ENCODE measurements at places on chromosomes 2 and 18.
A peak's percentile ranks its signal among the peaks of the same experiment; 100 is the strongest.

GRCh38 chr2:6011921-6012320 lies 319.7 kb downstream of the SOX11 start:
- no peak for DNase-seq

DNA sequence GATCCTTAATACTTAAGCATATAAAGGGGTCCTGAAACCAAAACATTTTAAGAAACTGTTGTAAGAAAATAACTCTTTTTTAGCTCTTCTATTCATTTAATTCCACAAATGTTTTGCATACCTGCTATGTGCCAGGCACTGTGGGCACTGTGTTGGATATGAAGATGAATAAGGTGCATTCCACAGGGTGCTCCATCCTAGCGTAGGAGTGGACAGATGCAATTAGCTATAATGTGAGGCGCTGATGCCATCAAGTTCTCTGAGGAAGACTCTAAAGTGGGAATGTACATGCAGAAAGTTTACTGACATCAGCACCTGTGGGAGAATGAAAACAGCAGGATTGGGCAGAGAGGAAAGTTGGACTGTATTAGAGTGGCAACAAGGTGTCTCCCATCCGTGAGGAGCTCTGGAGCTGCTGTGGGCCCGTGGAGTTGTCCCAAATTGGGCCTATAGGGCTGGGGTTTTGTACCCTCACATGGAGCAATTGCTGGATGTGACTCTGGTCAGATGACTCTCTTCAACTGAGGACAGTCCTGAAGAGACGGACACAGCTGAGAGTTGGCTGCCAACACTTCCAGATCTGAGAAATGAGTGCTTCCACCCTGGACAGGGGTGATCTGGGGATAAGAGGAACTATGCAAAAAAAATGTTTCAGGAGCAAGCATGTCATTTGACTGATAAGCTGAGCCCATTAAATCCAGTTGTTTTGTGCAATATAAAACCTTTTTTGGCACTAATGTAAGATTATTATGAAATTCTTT lies 22.3 kb downstream of the CD8A start:
- no peak for DNase-seq

GRCh38 chr2:166057370-166058164 lies 70.3 kb downstream of the SCN1A start:
- no peak for DNase-seq

GRCh38 chr2:25009954-25010353 lies 31.9 kb upstream of the EFR3B start:
- DNase-seq = no peak

DNA sequence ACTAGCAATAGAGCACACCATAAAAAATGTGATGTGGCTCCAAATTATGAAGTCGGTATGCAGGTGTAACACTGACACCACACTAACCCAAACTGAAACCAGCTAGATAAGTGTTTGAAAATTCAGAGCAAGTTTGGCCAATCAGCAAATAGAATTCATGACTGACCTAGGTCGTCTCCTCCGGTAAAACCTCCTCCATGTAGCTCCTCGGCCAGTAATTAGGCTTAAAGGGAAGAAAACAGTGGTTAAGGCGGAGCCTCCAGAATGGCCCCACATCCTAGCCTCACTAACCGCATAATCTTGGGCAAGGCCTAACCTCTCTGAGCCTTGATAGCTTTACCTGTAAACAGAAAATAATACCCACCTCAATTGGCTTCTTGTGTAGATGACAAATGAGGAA lies 30.1 kb downstream of the C1D start:
- no peak for DNase-seq

DNA sequence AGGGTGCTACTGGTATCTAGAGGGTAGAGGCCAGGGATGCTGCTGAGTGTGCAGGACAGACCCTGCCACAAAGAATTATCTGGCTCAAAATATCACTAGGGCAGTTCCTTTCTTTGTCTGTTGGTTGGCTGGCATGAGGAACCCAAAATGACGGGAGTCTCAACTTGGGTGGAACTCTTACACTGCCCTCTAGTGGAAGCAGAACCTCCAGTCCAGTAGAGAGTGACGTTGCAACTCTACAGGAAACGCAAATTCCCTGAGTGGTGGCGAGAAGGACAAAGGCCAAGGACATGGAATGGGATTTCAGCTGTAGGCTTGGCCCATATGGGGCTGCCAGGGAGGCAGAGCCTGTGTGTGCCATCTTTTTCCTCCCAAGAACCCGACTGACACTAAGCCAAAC lies 47.1 kb downstream of the COPS8 start:
- no peak for DNase-seq

DNA sequence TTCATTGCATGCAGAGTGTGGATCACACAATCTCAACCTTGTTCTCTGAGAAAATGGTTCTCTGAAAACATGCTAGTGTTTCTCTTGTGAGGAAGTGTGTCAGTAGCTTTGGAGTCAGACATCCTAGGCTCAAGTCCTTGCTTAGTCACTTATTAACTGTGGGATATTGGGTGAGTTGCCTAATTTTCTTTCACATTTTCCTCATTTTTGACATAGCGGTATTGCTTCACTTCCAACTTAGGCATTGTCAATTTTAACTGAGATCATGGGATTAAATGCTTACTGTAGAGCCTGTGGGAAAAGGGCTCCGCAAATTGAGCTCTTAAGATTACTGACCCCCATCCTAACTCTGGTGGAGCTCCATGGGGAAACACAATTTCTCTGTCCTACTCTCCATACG lies 622.2 kb downstream of the CNTNAP5 start:
- DNase-seq = no peak

- no peak for DNase-seq
Observed at GRCh38 chr18:50131591-50131990, 63.4 kb downstream of the MYO5B start.

GRCh38 chr18:27240383-27240782 lies 55.3 kb upstream of the CHST9 start:
- DNase-seq = no peak

GRCh38 chr18:46296656-46297055 lies 192.5 kb downstream of the HAUS1 start:
- DNase-seq = no peak

GRCh38 chr2:119389615-119390306 lies 23.0 kb downstream of the DBI start:
- DNase-seq = no peak

DNA sequence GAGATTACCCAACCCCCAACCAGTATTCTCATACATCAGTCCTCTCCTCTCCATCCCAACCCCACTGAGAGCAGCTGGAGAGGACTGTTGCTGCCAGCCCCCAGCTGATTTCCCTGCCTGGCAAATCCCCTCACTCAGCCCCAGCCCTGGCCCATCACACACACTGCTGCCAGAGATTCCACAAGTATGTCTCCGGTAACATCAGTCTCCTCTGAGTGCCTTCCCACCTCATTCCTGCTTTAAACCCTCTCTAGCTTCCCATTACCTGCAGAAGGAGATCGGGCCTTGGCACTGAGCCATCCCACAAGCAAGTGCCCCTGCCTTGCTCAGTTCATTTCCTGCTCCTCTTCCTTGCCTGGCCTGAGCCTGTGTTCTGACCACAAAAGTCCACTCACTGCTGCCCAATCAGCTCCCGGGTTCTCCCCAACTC lies 50.6 kb upstream of the ZFP36L2 start:
- no peak for DNase-seq

GRCh38 chr2:229343661-229344060 lies 72.6 kb upstream of the PID1 start:
- DNase-seq = no peak

- DNase-seq = no peak
Observed at GRCh38 chr2:206023183-206023582, 62.8 kb downstream of the INO80D start.

DNA sequence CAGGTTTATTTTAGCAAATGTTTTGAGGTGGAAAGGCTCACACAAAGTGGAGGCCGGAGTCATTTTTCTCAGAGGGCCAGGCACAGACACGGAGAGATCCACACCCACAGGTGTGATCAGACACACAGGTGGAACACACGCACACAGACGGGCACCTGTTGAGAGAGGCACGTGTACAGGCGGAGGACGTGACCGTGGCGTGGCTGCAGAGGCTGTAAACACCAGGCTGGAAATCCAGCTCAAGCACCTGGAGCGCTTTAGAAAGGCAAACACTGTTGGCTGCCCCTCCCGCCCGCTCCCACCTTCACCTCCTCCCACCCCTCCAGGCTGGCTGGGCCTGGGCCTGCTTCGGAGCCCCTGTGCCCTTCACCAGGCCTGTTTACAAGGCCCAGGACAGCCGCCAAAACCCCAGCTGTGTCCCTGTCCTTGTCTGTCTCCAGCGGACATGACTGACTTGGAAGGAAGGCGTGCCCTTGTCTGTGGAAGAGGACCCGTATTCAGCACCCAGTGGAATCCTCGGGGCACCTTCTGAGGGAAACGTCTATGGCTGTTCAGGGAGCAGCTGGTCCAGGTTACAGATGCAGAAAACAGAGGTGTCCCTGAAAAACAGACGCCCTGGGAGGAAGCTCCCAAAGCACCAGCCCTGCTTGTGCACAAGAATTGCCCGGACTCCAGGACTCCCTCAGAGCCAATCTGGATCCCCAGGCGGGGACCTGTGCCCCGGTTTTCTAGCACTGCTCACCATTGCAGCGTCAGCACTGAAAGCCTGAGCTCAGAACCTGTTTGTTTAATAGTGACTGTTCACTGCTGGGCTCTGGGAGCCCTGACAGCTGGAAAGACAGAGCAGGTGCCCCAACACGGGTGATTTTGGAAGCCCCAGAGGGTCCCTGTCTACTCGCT lies 134.3 kb upstream of the HAAO start:
- DNase-seq = no peak

DNA sequence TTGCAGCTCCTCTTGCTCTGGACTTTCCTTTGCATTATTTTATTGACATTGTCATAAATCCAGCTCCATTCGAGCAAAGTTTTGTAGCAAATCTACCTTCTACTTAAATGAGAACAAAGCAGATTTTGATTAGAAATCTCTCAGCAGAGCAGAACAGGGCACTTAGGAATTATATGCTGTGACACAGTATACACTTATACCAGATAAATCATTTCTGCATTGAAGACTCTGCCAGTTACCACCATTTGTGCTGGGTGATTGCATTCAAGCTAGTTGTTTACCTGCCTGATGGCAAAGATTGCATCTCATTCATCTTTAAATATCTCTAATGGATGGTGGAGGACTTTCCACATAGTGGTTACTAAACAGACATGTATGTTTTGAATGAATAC lies 441.7 kb upstream of the HNMT start:
- no peak for DNase-seq

- no peak for DNase-seq
Observed at GRCh38 chr2:138649571-138649970, 130.6 kb downstream of the NXPH2 start.

GRCh38 chr18:50105027-50105426 lies 89.9 kb downstream of the MYO5B start:
- DNase-seq = no peak

DNA sequence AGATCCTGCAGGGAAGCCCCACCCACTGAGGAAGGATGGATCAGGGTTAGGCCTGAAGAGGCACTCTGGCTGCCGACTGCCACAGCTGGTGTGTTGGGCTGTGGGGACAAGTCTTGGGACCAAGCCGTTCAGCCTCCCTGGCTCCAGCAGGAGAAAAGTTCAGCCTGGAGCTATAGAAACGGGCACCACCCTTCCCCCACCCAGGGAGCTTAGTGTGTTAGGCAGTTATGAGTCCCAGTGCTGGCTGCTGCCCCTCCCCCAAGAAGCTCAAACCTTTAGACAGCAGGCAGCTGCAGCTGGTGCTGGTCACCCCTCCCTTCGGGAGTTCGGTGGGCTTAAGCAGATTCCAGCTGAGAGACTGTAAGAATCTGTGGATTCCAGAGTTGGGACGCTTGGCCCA lies 447.1 kb upstream of the HS6ST1 start:
- DNase-seq = peak; percentile 90

- no peak for DNase-seq
Observed at GRCh38 chr2:8841932-8842331, 4.5 kb upstream of the KIDINS220 start.

DNA sequence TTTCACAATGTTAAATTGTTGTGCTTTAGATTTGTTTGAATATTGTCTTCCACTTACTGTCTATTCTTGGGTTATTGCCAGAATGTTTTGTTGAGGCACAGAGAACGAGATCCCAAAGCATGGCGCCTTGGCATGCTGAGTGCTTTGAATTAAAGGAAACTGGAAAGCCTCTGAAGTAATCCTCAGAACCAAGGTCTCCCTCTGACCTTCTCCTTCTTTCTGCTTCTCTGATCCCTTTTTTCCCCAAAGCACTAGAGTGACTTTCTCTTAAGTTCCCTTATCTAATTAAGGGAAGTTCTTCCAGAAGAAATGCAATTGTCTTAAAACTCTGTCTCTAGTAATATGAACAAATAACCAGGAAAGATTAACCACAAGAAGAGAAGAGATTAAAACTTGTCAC lies 214.7 kb downstream of the SPP2 start:
- DNase-seq = no peak

DNA sequence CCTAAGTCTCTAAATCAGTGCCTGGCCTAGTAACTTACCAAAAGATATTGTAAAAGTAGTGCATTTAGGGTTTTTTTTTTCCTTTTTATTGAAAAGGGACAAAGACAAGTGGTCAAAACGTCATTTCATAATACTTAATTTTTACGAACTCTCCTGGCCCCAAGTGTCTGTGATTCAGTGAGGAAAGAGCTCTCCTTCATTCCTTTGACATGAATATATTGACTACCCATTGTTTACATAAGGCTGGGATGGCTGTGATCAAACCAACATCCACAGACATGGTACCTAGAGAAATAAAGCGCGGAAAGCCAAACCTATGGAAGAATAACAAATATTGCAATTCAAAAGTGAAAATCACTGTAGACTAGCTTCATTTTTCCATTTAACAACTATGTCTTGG lies 198.4 kb downstream of the BABAM2 start:
- no peak for DNase-seq

DNA sequence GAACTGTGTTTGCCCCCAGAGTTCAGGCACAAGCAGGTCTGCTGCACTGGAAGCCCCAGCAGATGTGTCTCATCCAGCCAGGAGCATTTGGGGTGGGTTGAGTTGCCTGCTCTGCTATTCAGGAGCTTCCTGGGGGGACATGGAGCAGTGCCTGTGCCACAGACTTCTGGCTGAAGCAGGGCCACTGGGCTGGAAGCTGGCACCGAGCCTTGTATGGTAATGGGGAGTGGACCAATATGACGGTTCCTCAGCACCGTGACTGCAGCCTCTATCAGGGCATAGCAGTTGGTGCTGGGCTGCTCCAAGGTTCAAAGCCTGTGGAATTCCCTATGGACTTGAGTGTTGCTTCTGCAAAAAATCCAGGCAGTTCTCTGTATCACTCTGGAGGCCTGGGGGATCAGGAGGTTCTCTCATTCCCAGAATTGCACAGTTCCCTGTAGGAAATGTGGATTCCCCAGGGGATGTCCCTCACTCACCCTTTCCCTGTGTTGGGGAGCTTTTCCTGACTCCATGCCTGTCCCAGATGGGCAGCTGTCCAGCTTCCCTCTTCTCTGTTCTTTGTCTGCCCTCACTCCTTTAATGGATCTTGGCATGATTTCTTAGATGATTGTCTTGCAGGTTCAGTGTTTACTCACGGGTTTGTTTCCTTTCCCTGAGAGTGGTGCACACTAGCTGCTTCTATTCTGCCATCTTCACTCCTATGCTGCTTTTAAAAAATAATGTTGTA lies 37.2 kb upstream of the THSD7B start:
- no peak for DNase-seq

GRCh38 chr2:186728631-186729030 lies 34.8 kb downstream of the FAM171B start:
- DNase-seq = no peak

- DNase-seq = no peak
Observed at GRCh38 chr2:110858993-110859701, 126.8 kb downstream of the ACOXL start.

- DNase-seq = no peak
Observed at GRCh38 chr18:55849391-55849790, 261.4 kb upstream of the TCF4 start.
